ENCODE measurements at places on chromosomes 3 and 15. TPM values are rescaled to one million over a fixed set of nuclear protein-coding genes. Genes with fewer than 3 reads are reported as not detected.
A peak's percentile ranks its signal among the peaks of the same experiment; 100 is the strongest.

Gene POPDC2
- 1.1 TPM for total RNA-seq

GRCh38 chr15:74389241-74390048 lies 22.0 kb upstream of the CYP11A1 start:
- DNase-seq: peak; percentile 42

DNA sequence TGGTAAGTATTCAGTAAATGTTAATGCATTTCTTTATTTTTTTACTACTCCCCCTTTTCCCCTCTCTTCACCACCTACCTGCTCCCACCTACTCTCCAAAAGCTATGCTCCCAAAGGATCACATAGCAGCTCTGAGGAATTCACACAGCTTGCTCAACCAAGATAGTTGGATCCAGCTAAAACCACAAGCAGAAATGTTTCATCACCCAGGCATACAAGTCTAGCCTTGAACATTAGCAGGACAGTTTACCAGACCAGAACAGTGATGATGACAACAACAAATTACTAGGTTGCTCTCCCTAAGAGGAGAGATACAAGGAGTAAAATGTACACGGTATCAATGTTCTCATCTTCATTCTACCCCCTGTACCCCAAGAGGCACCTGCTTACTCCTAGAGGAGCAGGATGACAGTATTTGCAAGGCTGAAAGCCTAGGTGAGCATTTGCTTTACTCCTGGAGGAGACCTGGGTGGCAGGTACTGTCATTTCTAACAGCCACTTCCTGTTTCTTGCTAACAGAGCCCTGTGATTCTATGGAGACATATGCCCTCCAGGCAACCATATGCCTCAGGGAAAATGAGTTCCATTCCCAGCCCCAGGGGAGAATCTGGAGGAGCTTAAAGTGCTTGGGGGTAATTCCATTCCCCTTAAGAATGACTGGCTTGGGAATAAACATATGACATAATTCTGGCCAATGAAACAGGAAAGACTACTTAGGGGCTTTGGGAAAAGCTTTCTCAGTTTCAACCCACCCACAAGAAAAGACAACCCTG lies 237.5 kb downstream of the NTRK3 start:
- no peak for DNase-seq

Gene PLSCR2
- not detected for total RNA-seq

Gene DNAH12
- under 0.01 TPM for total RNA-seq

DNA sequence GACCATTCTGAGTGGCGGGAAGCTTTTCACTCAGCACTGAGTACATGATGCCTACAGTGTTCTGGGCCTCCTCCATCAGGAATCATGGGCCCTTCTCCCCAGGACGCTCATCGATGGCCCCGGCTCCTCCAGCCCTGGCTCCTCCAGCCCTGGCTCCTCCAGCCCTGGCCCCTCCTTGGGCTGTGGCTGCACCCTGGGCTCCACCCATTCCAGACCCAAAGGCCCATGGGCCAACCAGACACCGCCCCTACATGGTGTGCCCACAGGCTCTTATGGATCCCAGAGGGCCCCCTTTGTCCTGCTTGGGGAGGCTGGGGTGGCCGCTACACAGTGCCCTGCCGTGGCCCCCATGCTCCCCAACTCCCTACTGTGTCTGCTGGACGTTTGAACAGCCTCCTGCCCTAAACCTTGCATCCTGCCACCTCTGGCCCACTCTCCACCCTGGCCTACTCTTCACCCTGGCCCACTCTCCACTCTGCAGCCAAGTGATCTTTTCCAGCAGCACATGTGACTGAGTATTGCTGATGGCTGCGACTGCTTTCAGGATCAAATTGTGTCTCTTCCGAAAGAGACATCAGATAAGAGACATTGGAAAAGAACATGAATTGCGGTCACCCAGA lies 57.9 kb downstream of the APBA2 start:
- no peak for DNase-seq

Gene CHRNA7
- total RNA-seq: not detected

GRCh38 chr15:28977377-28978010 lies 91.7 kb downstream of the APBA2 start:
- DNase-seq: peak; percentile 96

- no peak for DNase-seq
Observed at GRCh38 chr15:35713733-35714132, 167.8 kb upstream of the DPH6 start.

DNA sequence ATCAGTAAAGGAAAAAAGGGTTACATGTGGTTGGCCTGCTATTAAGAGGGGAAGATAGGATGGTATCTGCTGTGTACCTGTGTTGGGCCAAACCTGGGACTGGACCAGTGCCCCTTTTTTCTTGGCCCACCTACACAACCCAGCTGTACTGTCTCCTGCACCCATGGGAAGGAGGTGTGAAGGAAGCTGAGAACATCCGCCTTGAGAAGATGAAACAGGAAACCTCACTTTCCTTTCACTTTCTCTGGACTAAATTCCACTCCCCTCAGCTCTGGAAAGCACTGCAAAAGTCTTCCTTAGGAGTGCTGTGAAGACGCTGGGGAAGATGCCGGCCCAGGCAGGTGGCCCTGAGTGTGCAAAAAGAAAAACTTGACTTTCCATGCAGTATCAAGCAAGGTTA lies 37.6 kb downstream of the LRRN1 start:
- DNase-seq: no peak

Gene RRP9
- 20.6 TPM for total RNA-seq
